Urothelium cell line (cell line): ENCODE measurements at places on chromosomes 5 and 9.

DNA sequence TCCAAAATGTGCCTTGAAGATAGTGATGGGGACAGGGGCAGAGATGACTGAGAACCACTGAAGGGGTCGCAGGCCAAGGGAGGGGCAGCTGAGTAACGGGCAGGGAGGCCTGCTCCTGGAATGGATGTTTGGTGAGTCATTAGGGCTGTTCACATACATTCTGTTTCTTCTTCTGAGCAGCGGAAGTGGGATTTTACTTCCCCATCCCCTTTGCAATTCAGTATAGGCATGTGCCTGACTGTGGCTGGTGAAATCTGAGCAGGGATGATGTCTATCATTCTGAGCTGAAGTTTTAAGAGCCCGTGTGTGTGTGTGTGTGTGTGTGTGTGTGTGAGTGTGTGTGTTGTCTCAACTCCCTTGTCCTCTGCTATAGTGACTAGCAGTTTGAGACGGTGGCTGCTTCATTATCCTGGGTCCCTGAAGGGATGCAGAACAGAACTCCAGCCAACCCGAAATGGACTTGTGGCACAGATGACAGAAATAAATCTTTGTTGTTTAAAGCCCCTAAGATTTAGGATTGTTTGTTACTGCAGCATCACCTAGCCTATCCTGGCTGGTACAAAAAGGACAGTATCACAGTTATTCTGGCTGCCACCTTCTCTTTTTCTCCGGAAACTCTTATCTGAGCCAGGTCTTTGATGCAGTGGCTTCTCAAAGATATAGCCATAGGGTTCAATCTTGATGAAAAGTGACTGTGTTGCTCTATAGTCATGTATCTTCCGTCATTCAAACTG is 29.2 kb upstream of the TGFBI start:
- DNase-seq, result peak; percentile 36

DNA sequence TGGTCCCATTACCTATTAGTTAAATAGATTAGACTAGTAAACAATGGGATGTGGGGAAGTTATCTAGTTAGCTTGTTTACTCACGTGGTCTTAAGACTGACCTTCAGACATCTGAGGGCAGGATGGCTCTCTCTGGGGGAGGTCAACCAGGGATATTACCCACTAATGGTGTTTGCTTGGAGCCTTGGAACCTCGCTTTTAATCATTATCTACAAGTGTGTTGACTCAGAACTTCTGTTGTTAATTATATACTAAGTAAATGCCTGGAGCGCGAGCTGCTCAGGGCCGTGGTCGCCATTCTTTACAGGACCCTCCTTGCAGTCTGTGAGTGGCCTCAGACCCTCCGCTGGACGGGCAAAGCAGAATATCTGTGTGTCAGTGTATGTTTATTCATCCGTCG is 48.5 kb upstream of the ZNF354A start:
- no peak for DNase-seq

- DNase-seq, result no peak
These were observed 529.8 kb downstream of the DMRTA1 start for GRCh38 chr9:22976454-22976853.

GRCh38 chr5:138352722-138353559 is 456 bp downstream of the KDM3B start:
- DNase-seq, result peak; percentile 41

- peak; percentile 44 for DNase-seq
These were observed 722 bp downstream of the TBC1D9B start for GRCh38 chr5:179906795-179907555.

GRCh38 chr9:105142406-105143135 is 101.9 kb upstream of the SLC44A1 start:
- DNase-seq, result no peak

GRCh38 chr5:58450018-58450417 is 9.9 kb downstream of the PLK2 start:
- DNase-seq, result no peak

DNA sequence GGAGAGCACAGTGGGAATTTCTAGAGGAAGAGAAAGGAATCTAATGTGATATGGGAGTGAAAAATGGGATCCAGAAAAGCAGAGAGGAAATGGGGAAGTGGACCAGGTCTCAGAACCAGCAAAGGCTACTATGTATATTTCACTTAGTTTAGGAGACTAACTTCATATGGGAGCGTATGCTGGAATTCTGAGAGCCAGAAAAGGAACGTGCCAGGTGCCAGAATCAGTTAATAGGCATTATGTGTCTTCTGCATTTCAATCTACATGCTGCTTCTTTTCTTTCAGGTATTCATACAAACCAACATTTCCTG is 28.5 kb upstream of the IFNA14 start:
- no peak for DNase-seq

DNA sequence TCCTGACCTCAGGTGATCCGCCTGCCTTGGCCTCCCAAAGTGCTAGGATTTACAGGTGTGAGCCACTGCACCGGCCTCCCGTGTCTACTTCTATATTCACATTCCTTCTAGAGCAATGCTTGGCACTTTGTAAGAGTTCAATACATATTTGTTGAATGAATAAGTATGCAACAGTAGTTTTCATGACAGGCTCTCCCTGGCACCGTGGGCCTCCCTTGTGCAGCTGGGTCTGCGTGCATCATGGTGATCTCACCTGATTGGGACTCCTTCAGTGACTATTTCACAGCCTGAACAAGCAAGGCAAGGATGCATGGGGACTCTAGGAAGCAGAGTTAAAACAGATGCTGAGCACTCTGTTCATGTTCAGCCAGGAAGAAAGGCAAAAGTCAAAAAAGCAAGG is 6.8 kb upstream of the ZBTB34 start:
- DNase-seq, result peak; percentile 40

DNA sequence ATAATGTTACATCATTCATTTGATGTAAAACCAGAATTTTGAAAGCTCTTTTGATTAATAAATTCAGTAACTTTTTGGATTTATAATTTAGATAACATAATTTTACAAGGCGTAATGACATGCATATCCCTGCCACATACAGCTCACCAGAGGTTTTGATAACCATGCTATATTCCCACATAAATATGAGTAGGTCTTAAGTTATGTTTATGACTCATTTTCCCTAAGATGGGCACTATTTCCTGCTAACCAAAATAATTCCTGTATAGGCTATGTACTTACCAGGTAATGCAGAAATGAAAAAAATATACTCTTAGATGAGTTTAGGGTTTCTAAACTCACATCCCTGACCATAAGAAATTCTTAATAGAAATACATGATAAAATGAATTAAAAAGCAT is 93.9 kb upstream of the EDIL3 start:
- no peak for DNase-seq

DNA sequence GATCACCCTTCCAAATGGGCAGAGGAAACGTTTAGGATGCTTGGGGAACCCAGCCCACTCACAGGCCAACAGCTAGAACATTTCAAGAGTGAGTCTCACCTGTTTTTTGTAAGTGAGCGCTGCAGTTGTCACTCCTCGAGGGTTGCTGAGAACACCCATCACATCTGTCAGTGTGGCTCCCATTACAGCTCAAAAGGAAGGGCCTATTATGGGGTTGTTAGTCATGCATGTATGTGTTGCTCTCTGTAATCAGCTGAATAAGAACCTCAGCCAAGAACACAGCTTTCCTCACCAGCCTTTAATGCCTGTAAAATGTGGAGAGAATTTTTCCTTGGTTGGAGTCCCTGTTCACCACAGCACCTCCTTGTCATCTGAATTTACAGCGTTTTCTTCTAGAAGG is 196.3 kb upstream of the KLF4 start:
- no peak for DNase-seq
